ENCODE measurements at places on chromosomes 7 and 10. TPM values are rescaled to one million over a fixed set of nuclear protein-coding genes. Genes with fewer than 3 reads are reported as not detected.
A peak's percentile ranks its signal among the peaks of the same experiment; 100 is the strongest.

The ZNF862 gene
- total RNA-seq, result 12.3 TPM

GRCh38 chr7:32072397-32072796, 2.2 kb upstream of the PDE1C start:
- no peak for DNase-seq

DNA sequence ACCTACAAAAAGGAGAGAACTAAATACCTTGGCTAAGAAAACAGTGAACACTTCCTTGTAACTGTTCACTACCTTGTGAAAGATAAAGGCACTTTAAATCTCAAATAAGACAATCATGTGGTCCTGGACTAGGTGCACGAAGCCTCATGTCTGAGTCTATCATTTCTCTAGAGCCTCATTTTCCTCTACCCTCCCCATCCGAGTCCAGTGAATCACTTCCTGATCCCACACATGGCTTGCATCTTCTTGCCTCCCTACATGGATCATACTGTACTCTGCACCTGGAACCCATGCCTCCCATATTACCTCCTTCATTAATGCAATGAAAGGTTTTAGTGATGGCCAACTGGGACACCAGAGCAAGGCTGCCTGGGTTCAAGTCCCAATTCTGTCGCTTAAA, 34.5 kb downstream of the SNX10 start:
- DNase-seq, result no peak

- no peak for DNase-seq
These were observed 11.5 kb upstream of the KLRG2 start for GRCh38 chr7:139494835-139495579.

GRCh38 chr7:83837683-83838082, 188.7 kb upstream of the SEMA3E start:
- no peak for DNase-seq

- no peak for DNase-seq
These were observed 110.8 kb downstream of the JAZF1 start for GRCh38 chr7:28069807-28070206.

The ZNF33A gene
- 25.7 TPM for total RNA-seq

- DNase-seq, result no peak
These were observed 76.2 kb upstream of the PPP2R2D start for GRCh38 chr10:131824371-131825149.

- DNase-seq, result no peak
These were observed 33.3 kb upstream of the SH2B2 start for GRCh38 chr7:102253066-102253972.

GRCh38 chr7:118152149-118152548, 31.8 kb upstream of the LSM8 start:
- no peak for DNase-seq

GRCh38 chr7:158365267-158365666, 222.4 kb downstream of the PTPRN2 start:
- DNase-seq, result no peak

DNA sequence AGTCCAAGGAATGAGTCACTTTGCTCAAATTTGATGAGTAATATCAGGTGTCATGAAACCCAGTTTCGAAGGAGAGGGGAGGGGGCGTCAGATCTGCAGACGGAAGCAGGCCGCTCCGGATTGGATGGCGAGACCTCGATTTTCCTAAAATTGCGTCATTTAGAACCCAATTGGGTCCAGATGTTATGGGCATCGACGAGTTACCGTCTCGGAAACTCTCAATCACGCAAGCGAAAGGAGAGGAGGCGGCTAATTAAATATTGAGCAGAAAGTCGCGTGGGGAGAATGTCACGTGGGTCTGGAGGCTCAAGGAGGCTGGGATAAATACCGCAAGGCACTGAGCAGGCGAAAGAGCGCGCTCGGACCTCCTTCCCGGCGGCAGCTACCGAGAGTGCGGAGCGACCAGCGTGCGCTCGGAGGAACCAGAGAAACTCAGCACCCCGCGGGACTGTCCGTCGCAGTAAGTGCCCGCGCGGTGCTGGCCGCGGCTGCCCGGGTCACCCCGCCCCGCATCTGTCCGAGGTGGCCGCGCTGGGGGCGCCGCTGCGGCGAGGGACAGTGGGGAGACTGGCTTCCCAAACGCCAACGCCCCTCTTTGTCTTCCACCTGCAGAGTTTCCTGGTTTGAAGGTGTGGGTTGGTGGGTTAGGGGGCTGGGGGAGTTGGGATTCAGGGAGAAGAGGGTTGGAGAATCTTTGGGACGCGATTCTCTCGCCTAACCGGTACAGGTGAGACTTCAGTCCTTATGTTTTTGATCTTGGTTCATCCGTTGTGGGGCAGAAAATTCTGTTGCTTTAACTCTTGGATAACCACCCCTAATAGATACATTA, at the start of gene TAC1:
Gene TAC1 (plus strand): TSS at position 351 of the 829 bp plus-strand sequence. CDS start 527 bp downstream, outside the sequence.
- DNase-seq, result no peak

The PHKG1 gene
- total RNA-seq, result 1.2 TPM

GRCh38 chr10:104337521-104337984, 712 bp downstream of the ITPRIP start:
- no peak for DNase-seq

- DNase-seq, result no peak
These were observed 163.5 kb upstream of the NEBL start for GRCh38 chr10:21060626-21061025.

- DNase-seq, result no peak
These were observed 23.2 kb upstream of the PIP4K2A start for GRCh38 chr10:22737587-22737986.

The KIAA1549 gene
- total RNA-seq, result 1.1 TPM

- DNase-seq, result no peak
These were observed 7.7 kb upstream of the OPALIN start for GRCh38 chr10:96366508-96366907.

- DNase-seq, result no peak
These were observed 639.9 kb downstream of the PHTF2 start for GRCh38 chr7:78438433-78438832.

- DNase-seq, result no peak
These were observed 11.7 kb upstream of the CYP2E1 start for GRCh38 chr10:133515471-133515870.

DNA sequence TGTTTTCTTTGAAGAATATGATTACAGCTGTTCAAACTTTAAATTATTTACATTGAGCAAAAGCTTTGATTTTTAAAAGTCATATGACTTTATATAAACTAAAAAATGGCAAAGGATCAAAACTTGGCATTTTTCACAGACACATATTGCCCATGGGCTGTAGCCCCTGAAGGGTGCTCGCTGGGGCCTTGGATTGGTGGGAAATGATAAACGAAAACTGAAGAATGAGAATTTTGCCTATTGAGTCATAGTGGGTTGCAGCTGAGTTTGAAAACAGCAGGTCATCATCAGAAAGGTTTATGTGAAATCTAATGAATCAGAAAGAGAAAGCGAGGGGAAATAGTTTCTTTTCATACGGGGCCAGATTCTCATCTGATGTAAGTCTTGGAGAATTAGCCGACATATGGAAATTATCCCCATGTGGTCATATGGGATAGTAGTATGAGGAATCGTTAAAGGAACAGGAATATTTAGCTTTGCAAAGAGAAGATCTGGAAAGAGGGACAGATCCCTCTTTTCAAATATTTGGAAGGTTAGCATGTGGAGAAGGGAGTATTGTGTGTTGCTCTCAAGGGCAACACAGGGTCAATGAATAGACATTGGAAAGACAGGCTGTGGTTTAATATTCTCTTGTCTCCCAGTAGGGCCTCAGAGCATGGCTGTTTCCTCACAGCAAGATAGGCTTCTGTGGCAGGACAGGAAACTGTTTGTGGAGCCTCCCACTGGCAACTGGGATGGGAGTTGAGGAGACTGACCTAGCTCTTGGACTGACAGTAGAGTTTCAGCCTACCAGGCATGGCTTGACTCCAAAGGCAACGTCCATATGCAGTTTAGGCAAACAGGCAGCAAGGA, 119.0 kb downstream of the FZD1 start:
- DNase-seq, result no peak

The CISD1 gene
- 51.4 TPM for total RNA-seq

GRCh38 chr7:48837266-48837665, 87.1 kb upstream of the CDC14C start:
- DNase-seq, result no peak

The NPC1L1 gene
- total RNA-seq, result not detected

GRCh38 chr7:99422186-99422585, 13.4 kb downstream of the BUD31 start:
- no peak for DNase-seq

DNA sequence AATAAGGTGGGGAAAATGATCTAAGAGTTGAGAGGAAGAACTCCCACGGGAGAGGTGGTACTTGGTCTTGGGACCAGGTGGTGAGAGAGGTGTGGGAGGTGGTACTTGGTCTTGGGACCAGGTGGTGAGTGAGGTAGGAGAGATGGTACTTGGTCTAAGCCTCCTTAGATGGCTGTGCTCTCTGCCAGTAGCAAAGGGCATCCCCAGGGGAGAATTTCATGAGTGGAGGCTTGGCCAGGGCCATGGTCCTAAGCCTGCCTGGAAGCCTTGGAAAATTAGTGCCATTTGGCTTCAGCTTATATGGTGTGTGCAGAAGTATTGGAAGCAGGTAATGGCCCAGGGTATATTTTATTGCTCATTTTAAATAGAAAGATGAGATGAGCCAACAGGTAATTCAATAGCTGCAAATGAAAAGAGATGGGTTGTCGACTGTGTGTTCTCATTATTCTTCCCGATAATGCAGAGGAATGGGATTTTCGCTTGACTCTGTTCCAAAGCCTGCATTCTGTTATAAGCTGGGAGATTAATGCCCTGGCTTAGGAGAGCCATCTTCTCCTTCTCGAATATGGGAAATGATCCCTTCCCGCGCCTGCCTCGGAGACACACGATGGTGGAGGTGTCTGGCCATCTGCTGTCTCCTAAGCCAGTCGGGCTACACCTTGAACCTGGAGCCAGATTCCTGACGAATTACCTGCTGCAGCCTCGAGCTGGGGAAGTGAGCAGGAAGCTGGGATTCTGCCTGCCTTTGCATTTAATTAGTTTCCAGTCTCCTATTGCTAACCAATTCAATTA, 287.8 kb downstream of the GALNT17 start:
- no peak for DNase-seq

The IGF2BP3 gene
- total RNA-seq, result 0.04 TPM

DNA sequence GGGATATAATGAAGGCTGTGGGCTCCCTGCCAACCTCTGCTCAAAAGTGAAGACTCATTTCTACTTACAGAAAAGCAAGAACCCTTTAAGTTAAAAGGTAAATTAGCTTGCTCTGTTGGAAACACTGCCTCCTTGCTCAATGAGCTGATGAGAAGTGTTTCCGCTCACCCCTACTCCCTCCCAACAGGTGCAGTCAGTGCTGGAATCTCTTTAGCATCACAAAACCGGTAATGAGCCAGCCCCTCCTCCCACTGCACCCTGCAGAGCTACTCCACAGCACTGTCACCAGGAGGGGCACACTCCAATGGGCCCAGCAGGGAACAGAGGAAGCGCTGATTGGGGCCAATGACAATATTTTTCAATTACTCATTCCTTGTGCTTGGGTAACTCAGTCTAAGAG, 262.5 kb downstream of the TCERG1L start:
- DNase-seq, result no peak

The JAKMIP3 gene
- 0.09 TPM for total RNA-seq

DNA sequence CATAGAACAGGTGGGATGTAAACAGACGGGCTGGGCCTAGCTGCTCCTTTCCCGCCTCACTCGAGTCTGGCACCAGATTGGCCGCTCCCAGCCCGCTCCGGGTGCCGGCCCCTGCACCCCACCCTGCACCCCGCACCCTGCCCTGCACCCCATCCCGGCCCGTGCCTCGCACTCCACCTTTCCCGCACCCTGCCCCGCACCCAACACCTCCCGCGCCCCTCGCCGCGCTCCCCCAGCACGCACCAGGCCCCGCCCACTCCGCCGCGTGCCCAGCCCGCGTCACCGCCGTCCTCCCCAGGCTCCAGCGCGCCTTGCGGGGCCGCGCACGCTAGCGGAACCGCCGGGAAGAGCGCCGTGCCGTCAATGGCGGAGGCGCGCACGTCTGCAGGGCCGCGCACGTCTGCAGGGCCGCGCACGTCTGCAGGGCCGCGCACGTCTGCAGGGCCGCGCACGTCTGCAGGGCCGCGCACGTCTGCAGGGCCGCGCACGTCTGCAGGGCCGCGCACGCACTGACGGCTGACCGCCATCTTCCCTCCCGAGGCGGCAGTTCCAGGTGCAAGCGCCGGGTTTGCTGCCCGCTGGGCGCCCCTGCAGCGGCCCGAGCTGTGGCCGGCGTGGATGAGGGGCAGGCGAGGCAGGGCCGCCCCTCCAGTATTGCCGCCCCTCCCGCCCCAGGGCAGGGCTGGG, at the start of gene UBE3C:
Gene UBE3C (plus strand): TSS at position 503 of the 687 bp plus-strand sequence. CDS start 347 bp downstream, outside the sequence.
- peak; percentile 93 for DNase-seq

- no peak for DNase-seq
These were observed 72.6 kb downstream of the OSBPL3 start for GRCh38 chr7:24907311-24907886.

- DNase-seq, result no peak
These were observed 51.2 kb upstream of the KMT2E start for GRCh38 chr7:104962781-104963180.

GRCh38 chr7:98562381-98562823, 54.7 kb upstream of the NPTX2 start:
- DNase-seq, result no peak

The CUL2 gene
- total RNA-seq, result 59.4 TPM

The AOC1 gene
- total RNA-seq, result not detected

The PDE1C gene
- total RNA-seq, result not detected

The WNT8B gene
- total RNA-seq, result not detected

DNA sequence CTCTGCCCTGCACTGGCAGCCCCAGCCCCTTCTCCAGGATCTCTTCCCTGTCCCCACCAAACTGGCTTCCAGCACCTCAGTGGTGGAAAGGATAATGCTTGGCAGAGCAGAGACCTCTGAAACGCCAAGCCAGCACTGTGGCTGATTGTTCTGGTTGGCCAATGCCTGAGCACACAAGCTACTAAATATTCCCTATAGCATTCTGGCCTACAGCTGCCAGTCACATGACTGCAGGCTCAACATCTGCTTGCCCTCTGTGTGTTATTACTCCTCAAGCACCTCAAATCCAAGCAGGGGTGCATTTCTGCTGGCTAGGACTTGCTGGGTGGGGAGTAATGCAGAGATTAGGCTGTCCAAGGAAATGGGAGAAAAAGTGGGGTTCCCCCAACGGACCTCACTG, 6.1 kb downstream of the TBATA start:
- no peak for DNase-seq

The ORC5 gene
- 37.3 TPM for total RNA-seq

DNA sequence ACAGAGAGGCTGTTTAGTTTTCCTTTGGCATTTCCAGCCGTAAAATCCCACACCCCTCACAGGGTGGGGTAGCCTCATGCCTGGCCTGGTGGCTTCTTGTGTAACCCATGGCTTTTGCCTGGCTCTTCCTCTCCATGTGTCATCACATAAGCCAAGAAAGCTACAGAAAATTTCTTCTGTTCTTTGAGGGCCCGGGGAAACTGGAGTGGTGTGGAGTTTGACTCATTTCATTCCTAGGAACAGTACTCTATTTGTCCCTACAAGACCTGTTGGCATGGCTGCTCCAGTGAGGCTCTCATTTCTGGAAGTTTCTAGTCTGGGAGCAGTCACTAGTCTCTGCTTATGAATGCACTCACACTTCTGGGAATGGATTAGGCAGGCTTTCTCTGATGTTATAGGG, 523.9 kb downstream of the SUGCT start:
- DNase-seq, result no peak

The MEIG1 gene
- 1.2 TPM for total RNA-seq
